ENCODE measurements at places on chromosomes 6 and 20.

DNA sequence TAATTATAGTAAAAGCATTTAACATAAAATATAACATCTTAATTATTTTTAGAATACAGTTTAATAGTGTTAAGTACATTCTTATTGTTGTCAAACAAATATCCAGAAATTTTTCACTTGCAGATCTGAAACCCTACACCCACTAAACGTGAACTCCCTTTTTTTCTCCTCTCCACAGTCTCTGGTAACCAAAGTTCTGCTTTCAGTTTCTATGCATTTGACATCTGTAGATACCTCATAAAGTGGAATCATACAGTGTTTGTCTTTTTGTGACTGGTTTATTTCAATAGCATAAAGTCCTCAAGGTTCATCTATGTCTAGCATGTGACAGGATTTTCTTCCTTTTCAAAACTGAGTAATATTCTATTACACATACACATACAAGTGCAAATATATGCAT, 286.3 kb downstream of the BTBD3 start:
- no peaks in the 10 kb centered on the region for H3K36me3 ChIP-seq
- no peak overlapping the region for H3K27ac ChIP-seq
- H3K4me1 ChIP-seq: no peaks in the 10 kb centered on the region
- DNase-seq: no peak

GRCh38 chr20:53742685-53743081, 149.0 kb upstream of the ZNF217 start:
- H3K36me3 ChIP-seq: no peaks in the 10 kb centered on the region
- DNase-seq: no peak
- no peak overlapping the region for H3K27ac ChIP-seq
- H3K27me3 ChIP-seq: no peaks in the 10 kb centered on the region
- H3K4me1 ChIP-seq: peaks cover 4% of the 10 kb centered on the region

- no peaks in the 10 kb centered on the region for H3K27me3 ChIP-seq
- H3K36me3 ChIP-seq: no peaks in the 10 kb centered on the region
- no peaks in the 10 kb centered on the region for H3K4me1 ChIP-seq
- no peak overlapping the region for H3K4me3 ChIP-seq
- no peak overlapping the region for H3K27ac ChIP-seq
- DNase-seq: no peak
Measured at GRCh38 chr6:117138425-117138824, 126.9 kb upstream of the VGLL2 start.

- H3K27ac ChIP-seq: no peak overlapping the region
- H3K4me1 ChIP-seq: peaks cover 63% of the 10 kb centered on the region
- DNase-seq: no peak
- H3K36me3 ChIP-seq: no peaks in the 10 kb centered on the region
- H3K4me3 ChIP-seq: no peak overlapping the region
Measured at GRCh38 chr20:49696594-49696993, 17.1 kb downstream of the B4GALT5 start.

DNA sequence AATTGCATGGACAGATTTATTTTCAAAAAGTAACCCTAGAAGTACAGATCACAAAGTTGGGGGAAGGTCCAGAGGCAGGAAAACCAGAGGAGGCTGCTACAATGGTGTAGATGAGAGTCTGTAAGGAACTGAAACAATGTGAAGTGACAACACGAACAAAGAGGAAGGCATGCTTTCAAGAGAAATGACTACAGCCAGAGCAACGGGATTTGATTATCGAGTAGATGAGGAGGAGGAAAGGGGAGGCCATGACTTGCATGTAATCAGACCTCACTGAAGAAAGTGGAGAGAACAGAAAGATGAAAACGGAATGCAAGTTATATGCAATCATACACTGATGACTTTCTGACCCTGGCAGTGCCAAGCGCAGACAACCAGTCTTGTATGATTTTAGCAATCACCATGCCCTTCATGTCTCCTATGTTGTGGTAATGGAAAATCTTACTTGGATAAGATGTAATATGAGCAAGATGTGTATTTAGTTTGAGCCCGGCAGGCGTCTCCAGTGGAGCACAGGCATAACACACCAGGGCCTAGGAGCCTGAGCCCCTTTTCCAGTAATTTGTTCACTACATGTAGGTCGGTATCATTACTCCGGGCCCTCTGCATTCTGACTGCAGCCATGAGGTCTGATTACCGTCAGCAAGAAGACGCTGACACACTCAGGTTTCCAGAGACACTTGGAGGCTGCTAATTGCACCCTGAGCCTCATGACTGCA, 34.0 kb upstream of the FAM83C start:
- no peak overlapping the region for H3K27ac ChIP-seq
- H3K27me3 ChIP-seq: no peaks in the 10 kb centered on the region
- no peaks in the 10 kb centered on the region for H3K36me3 ChIP-seq
- no peak for DNase-seq
- H3K4me1 ChIP-seq: no peaks in the 10 kb centered on the region
- H3K4me3 ChIP-seq: no peak overlapping the region

DNA sequence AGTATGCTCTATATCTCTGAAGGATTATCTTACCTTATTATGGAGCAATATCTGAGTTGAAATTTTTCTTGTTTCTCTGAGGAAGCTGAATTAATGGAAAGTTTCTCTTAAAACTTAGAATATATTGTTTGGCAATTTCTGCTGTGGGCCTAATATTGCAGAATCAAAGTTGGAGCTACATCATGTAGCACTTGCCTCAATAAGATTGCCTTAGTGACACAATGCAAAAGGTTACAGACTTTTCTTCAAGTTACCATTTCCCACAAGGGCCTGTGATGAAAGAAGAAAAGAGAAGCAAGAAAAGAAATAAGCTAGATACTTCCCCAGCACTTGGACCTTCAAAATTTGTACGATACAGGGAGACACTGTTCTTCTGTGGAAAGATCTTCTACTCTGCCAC, 151.2 kb downstream of the SOBP start:
- no peaks in the 10 kb centered on the region for H3K36me3 ChIP-seq
- H3K4me3 ChIP-seq: no peak overlapping the region
- no peaks in the 10 kb centered on the region for H3K27me3 ChIP-seq
- no peak for DNase-seq
- H3K4me1 ChIP-seq: no peaks in the 10 kb centered on the region
- no peak overlapping the region for H3K27ac ChIP-seq

- no peaks in the 10 kb centered on the region for H3K36me3 ChIP-seq
- no peaks in the 10 kb centered on the region for H3K4me1 ChIP-seq
- no peaks in the 10 kb centered on the region for H3K27me3 ChIP-seq
- H3K4me3 ChIP-seq: no peak overlapping the region
Measured at GRCh38 chr20:45701104-45701503, 734 bp upstream of the WFDC13 start.

- peaks cover 5% of the 10 kb centered on the region for H3K4me1 ChIP-seq
- H3K27ac ChIP-seq: no peak overlapping the region
- no peak overlapping the region for H3K4me3 ChIP-seq
- no peak for DNase-seq
Measured at GRCh38 chr20:44911264-44911921, 1.5 kb downstream of the PABPC1L start.

GRCh38 chr6:127786109-127786508, 114.7 kb downstream of the THEMIS start:
- no peaks in the 10 kb centered on the region for H3K27me3 ChIP-seq
- H3K27ac ChIP-seq: no peak overlapping the region
- H3K36me3 ChIP-seq: no peaks in the 10 kb centered on the region
- no peak overlapping the region for H3K4me3 ChIP-seq
- no peaks in the 10 kb centered on the region for H3K4me1 ChIP-seq

DNA sequence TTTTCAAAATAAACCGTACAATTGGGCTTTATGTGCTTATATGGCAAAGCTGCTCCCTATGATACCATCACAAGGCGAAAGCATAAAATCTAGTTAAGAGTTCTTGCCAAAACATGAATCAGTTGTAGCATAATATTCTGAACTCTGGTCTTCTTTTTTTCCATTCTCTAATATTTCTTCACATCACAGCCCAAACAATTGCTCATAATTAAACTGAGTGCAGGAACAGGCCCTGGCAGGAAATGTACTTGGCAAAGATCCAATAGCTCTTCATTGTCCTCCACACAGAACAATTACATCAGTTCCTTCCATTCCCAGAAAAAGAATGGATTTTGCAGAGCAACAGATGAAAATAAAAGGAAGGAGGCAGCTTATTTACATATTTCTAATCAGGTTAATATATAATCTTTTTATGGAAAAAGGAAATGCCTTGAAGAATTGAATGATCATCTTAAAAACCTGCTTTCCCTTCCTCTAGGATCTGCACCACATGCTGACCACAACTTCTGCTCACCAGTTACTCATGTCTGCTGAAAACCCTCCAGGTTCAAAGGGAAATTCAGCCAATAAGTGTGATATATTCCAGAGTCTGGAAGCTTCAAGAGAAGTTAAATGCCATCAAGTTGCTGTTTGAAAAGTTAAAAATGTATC, 123.3 kb upstream of the COL21A1 start:
- H3K27ac ChIP-seq: peak overlapping the region; percentile 92
- no peak for DNase-seq
- no peaks in the 10 kb centered on the region for H3K27me3 ChIP-seq
- peaks cover 51% of the 10 kb centered on the region for H3K4me1 ChIP-seq
- H3K4me3 ChIP-seq: no peak overlapping the region
- H3K36me3 ChIP-seq: no peaks in the 10 kb centered on the region

- no peak overlapping the region for H3K27ac ChIP-seq
- H3K27me3 ChIP-seq: no peaks in the 10 kb centered on the region
- H3K4me1 ChIP-seq: peaks cover 22% of the 10 kb centered on the region
- no peaks in the 10 kb centered on the region for H3K36me3 ChIP-seq
- no peak overlapping the region for H3K4me3 ChIP-seq
Measured at GRCh38 chr6:154891901-154892300, 103.2 kb upstream of the TIAM2 start.

DNA sequence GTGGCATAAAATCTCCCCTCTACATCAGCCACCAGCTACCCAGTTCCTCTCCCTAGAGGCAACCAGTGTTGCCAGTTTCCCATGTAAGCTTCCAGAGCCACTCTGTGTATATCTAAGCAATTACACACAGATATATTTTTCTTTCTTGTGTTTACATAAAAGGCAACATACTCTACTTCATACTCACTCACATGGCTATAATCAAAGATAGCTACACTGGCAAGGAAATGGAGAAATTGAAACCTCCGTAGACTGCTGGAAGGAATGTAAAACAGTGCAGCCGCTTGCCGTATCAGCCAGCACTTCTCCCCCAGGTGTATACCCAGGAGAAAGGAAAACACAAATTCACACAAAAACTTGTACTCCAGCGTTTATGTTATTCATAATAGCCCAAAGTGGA, 38.5 kb upstream of the NELFCD start:
- no peak overlapping the region for H3K4me3 ChIP-seq
- H3K27me3 ChIP-seq: no peaks in the 10 kb centered on the region

DNA sequence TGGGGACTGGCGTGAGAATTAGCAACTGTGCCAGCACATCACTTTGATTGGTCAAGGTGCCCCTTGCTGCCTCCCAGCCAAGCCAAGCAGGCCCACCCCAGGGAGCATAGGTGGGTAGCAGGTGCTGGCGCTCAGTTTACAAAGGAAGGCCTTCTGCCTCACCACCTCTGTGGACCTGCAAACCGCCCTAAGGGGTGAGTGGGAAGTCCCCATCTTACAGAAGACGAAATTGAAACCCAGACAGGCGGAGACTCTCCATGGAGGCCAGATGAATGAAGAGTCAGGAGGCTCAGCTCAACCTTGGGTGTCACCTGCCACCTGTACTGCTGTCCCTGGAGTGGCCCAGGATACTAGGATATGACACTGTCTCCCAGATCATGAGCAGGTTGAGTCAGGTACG, 21.5 kb upstream of the MAS1L start:
- no peak overlapping the region for H3K27ac ChIP-seq
- DNase-seq: no peak
- H3K36me3 ChIP-seq: no peaks in the 10 kb centered on the region
- H3K27me3 ChIP-seq: no peaks in the 10 kb centered on the region
- H3K4me1 ChIP-seq: no peaks in the 10 kb centered on the region
- no peak overlapping the region for H3K4me3 ChIP-seq

All from esophagus squamous epithelium (tissue), 5 donors.